HFF-Myc (cell line): ENCODE measurements at places on chromosomes 3 and 15.

GRCh38 chr15:57704441-57704840, 2.1 kb upstream of the POLR2M start:
- no peak for DNase-seq

GRCh38 chr3:74722211-74722610, 107.8 kb upstream of the CNTN3 start:
- DNase-seq: no peak

GRCh38 chr3:127258733-127259132, 29.1 kb downstream of the PRR20G start:
- DNase-seq: no peak

- no peak for DNase-seq
Measured at GRCh38 chr3:16836505-16837237, 48.1 kb upstream of the PLCL2 start.

GRCh38 chr15:62545467-62546227, 380.6 kb upstream of the C2CD4B start:
- no peak for DNase-seq

GRCh38 chr3:138718849-138719248, 110.3 kb downstream of the FAIM start:
- DNase-seq: no peak

DNA sequence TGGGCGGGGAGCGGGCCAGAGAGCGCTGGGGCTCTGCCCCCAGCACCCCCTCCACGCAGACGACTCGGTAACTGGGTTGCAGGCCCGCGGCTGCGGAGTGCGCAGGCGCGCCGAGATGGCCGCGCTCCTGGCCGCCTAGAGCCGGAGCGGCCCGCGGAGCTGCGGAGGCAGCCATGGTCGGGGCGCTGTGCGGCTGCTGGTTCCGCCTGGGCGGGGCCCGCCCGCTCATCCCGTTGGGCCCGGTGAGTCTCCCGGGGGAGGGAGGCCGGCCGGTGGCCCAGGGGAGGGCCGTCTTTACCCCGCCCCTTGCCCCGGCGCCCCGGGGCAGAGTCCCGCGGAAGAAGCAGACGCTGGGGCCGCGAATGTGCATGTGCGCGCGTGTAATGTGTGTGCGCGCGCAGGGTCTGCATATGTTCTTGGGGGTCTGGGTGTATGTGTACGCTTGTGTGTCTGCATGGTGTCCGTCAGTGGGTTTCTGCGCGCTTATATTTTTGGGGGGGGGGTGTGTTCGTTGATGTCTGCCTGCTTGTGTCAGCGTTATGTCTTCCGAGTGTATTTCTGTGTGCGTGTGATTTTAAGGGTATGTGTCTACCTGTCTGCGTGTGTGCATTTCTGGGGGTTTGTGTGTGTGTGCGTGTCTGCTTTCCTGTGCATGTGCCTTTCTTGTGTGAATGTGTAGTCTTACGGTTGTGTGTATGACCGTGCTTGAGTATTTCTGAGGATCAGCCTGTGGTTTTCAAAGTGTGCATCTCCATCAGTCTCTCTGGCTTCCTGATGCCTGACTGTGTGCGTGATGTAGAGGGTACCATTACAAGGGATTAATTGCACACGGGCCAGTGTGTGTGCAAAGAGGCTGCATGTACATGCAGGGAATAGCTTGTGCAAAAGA, at the start of gene ABHD14A:
ABHD14A (plus strand) TSS at position 102 of the 889 bp plus-strand sequence; CDS start at position 174, 72 bp downstream.
- DNase-seq: no peak

GRCh38 chr15:62925875-62926274, 116.7 kb upstream of the TPM1 start:
- DNase-seq: no peak

- DNase-seq: peak; percentile 53
Measured at GRCh38 chr15:97966924-97967620, 6.6 kb downstream of the ARRDC4 start.

- no peak for DNase-seq
Measured at GRCh38 chr3:150022381-150023238, 51.9 kb upstream of the PFN2 start.

DNA sequence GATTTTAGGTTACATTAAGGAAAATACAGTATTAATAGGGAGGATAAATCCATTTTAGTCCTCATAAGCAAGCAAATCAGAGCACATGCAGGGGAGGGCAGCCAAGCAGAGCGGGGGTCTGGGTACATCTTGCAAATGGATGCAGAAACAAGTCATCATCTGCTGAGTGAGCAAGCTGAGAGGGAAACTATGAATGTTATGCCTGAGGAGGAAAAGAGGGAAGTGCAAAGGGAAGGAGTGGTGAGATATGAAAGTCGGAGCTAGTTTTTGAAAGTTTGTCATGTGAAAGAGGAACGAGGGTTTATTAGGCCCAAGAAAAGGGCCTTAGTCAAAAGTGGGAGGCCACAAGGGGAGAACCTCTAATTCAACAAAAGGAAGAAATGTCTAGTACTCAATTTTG, 15.4 kb downstream of the PTX3 start:
- no peak for DNase-seq

DNA sequence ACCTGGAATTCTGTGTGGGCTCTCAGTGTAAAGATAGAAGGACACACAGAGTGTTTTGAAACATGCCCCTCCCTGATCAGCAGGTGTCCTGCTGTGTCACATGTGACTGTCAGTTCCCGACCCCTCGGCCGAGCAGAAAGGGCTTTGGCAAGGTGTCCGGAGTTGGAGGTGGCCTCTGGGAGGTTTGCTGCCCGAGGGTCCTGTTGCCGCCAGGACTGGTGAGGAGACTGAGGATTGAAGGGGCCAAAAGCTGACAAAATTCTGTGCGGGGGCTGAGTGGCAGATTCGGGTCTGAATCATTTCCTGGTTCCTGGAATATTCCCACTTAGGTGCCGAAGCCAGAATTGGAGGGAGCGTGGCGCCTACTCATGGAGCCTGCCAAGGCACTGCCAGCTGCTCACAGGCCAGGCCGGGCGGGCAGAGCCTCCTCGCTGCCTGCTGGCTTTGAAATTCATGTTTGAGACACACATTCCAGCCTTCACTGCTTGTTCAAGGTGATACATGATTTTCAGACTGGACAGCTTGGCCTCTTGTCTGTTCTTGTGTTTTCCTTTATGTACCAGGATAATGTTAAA, 83.8 kb downstream of the APBA2 start:
- DNase-seq: no peak

- DNase-seq: no peak
Measured at GRCh38 chr15:38564557-38565286, at the start of gene RASGRP1. RASGRP1 (minus strand) TSS chr15:38564814; CDS start chr15:38564628, 186 bp downstream.

DNA sequence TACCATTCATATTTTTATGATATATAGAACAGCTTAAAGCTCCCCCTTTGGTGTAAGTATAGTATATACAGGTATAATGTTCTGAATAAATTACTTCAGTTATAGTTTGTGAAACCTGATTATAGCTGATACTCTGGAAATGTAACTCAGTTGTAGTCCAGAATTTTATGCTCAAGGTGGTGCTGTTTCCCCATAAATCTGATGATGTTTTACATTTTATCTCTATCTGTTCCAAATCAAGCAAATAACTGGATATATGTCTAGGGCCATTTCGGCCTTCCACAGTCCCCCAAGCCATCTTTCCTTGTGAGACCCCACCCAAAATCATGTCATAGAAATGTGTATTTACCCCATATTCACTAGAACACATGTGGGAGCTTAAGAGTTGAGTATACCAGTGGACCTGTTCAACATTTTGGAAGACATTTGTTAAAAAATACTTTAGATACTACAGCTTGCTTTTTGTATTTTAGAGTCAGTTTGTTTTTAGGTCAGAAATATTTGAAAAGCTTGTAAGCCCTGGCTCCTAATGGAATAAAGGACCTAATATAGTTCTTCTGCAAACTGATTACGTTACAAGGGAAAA, 107.1 kb downstream of the ATG7 start:
- peak; percentile 52 for DNase-seq

GRCh38 chr3:146160321-146160963, 542 bp downstream of the PLOD2 start:
- peak; percentile 60 for DNase-seq

DNA sequence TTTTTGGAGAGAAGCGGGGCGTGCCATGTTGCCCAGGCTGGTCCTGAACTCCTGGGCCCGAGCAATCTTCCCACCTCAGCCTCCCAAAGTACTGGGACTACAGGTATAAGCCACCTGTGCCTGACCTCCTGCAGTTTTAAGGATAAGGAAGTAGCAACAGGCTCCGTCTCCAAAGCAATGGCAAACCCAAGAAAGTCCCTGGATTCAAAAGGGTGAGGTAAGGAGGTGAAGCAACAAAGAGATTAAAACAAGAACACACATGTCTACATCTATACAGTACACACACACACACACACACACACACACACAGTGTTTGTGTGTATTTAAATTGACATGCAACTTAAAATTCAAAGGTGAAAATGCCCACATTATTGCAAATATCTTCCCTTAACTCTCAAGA, 58.9 kb downstream of the ABCC5 start:
- no peak for DNase-seq

GRCh38 chr3:18100121-18100520, 325.0 kb downstream of the SATB1 start:
- no peak for DNase-seq

GRCh38 chr3:9878700-9879099, 1.4 kb downstream of the CIDEC start:
- no peak for DNase-seq

GRCh38 chr3:17431004-17431403, 311.4 kb downstream of the TBC1D5 start:
- peak; percentile 22 for DNase-seq

- no peak for DNase-seq
Measured at GRCh38 chr3:153960458-153961074, 160.6 kb upstream of the ARHGEF26 start.

GRCh38 chr15:43133430-43134156, at the start of gene TMEM62:
TMEM62 (plus strand) TSS chr15:43133586; CDS start chr15:43133803, 217 bp downstream.
- DNase-seq: peak; percentile 11

DNA sequence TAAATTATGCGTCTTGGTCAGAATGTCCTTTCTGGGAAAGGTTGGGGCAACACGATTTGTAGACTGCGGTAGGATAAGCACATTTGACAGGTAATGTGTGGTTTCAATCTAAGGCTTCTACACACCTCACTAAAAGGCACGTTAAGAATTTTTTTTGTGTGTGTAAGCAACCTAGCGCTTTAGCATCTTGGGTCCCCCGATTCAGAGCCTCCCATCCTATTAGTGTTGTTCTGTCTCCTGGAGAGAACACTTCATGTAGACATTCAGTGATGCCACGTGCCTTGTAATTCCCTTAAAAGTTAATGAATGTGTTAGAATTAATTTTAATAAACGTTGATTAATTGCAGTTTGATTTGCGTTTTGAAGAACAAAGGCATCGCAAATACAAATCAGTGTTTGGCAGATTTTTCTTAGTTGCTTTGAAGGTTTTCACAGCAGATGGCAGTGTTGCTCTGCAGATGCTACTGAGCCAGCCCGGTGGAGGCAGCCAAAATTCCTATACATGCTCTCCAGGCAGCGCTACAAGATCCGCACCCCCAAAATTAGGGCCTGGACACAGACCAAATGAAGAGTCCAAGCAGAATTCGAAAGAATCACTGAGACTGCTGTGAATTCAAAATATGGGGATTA, 63.5 kb downstream of the OTOL1 start:
- DNase-seq: no peak

- no peak for DNase-seq
Measured at GRCh38 chr3:150349314-150350097, 58.6 kb upstream of the TSC22D2 start.

DNA sequence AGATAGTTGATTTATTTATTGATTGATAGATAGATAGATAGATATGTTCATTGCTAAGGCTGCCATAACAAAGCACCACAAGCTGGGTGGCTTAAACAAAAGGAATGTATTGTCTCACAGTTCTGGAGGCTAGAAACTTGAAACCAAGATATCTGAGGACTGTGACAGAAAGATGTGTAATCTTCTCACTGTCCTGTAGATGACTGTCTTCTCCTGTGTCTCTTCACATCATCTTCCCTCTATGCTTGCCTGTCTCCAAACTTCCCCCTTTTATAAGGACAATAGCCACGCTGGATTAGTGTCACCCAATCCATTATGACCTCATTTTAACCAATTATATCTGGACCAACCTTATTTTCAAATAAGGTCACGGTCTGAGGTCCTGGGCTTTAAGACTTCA, 40.9 kb downstream of the GNB4 start:
- DNase-seq: no peak

- no peak for DNase-seq
Measured at GRCh38 chr3:157040456-157040855, 119.5 kb downstream of the CCNL1 start.

GRCh38 chr3:76487446-76487845, 552.5 kb upstream of the ROBO2 start:
- DNase-seq: no peak

- peak; percentile 47 for DNase-seq
Measured at GRCh38 chr15:65824031-65824743, 32.1 kb upstream of the DENND4A start.

GRCh38 chr15:59457103-59457502, 19.1 kb downstream of the FAM81A start:
- no peak for DNase-seq

- no peak for DNase-seq
Measured at GRCh38 chr3:16240229-16241023, 24.3 kb downstream of the DPH3 start.

DNA sequence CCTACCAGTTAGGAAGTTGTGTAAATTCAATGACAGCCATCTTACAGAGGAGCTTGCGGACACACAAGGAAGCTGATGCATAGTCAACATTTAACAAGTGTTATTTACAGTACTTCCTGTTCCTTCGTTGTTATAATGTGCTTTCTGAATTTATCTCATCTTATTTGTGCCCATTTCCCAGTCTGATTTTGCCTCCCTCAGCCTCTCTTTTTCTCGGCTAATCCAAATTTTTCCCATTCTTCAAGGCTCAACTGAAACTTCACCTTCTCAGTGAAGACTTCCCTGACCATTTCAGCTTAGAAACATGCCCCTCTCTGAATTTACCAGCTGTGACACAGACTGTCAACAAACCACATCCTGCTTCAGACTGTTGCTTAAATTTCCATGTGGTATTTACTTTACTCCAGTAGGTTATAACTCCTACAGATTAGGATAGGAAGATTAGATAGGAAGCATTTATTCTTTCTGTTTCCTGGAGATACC, 55.7 kb upstream of the CP start:
- peak; percentile 48 for DNase-seq

DNA sequence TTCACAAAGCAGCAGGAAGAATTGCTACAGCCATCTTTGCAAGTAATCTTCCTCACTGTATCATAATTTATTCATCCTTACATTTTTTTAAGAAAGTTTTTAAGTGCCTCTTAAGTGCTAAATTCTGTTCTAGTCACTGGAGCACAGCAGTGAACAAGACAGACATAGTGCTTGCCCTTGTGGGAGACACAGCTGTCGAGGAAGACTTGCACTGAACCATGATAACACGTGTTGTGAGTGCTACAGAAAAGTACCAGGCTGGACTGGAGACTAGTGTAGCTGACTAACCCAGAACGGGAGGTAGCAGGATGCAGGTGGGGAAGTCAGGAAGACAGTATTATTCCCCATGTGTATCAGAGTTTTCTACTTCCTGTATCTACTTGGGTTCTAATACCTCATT, 300.6 kb downstream of the TBL1XR1 start:
- no peak for DNase-seq
